Hematopoietic multipotent progenitor cell (in vitro differentiated cells): ENCODE measurements at places on chromosomes 5 and 9.

GRCh38 chr5:150642567-150642927 is 2.1 kb downstream of the SYNPO start:
- no peak for DNase-seq

GRCh38 chr5:169566202-169566601 is 17.4 kb upstream of the SPDL1 start:
- DNase-seq = no peak

DNA sequence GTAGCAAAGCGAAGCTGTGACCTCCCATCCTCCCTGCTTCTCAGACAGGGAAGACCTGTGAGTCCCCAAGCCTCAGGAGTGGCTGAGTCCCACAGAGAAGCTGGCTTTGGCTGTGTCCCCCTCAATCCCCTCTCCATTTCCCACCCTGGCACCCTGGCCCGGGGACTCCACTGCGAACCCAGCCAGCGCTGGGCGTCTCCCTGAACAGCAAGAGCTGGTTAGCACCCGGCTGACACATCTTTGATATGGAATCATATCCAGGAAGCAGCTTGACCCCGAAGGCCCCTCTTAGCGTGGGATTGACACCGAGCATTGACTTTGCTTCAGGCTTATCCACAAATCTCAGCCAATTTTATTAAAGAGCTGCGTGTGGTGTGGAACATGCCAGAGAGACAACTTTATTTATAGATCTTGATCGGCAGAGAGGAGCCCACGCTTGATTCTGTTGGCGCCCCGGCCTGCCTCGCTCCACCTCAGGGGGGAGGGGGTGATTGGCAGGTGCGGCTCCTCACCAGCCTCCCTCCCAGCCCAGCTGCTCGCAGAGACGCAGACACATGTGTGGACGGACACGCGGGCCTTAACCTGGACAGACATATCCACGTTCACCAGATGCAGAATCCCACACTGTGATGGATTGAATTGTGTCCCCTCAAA is 120.7 kb upstream of the MVB12B start:
- DNase-seq = no peak

DNA sequence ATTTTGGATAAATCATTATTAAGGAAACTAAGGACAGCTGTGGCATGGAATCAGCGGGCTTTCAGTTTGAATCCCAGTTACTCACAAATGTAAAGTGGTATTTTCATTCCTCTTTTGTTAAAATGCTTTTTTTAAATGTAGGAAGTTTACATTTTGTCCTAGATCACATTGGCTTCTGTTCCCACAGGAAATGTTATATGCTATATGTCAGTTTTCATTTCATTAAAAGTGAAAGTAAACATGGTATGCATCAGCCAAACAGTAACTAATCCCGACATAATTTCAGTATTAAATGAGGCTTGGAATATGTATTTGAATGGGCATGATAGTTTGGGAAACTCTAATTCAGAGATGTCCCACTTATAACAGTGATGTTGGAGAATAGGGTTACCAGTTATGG is 18.6 kb upstream of the SMIM15 start:
- DNase-seq = no peak

- DNase-seq = no peak
Observed at GRCh38 chr9:135792268-135793128, 90.5 kb downstream of the KCNT1 start.

GRCh38 chr5:170741801-170742200 is 41.7 kb upstream of the GABRP start:
- DNase-seq = no peak
